Activated CD4-positive, alpha-beta T cell treated with anti-CD3 and anti-CD28 coated beads, Interleukin-2, amount 50 U/mL, for 24 hours (primary cell): ENCODE measurements at places on chromosomes 5 and 9.

- DNase-seq = no peak
These were observed 89.5 kb downstream of the EPB41L4A start for GRCh38 chr5:112329419-112330090.

- no peak for DNase-seq
These were observed 339.2 kb downstream of the ARL15 start for GRCh38 chr5:53971131-53971530.

- DNase-seq = no peak
These were observed 128.8 kb upstream of the FBXL7 start for GRCh38 chr5:15371184-15371583.

- no peak for DNase-seq
These were observed 49.8 kb downstream of the FEM1C start for GRCh38 chr5:115494570-115495289.

DNA sequence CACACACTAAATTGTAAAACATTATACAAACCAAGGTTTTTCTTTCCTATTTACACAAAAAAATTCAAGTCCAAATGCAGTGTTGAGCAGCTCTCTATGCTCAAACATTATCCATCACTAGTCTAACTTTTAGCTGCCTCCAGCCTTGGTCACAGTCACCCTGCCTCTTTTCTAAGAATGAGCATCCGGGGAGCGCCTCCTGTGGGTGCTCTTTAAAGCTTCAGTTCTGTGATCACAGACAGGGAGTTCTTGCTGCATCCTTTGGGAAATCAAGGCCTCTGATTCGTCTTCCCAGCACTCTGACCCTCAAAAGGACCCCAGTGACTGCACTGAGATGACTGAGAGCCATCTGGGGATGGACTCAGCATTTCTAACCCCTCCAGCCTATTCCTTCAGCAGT is 289.6 kb downstream of the SEC61B start:
- no peak for DNase-seq

GRCh38 chr5:880816-881550 is 11.6 kb downstream of the BRD9 start:
- DNase-seq = no peak

- no peak for DNase-seq
These were observed 292.9 kb downstream of the MED10 start for GRCh38 chr5:6085341-6085860.

GRCh38 chr5:75611311-75612225 is at the start of gene ANKDD1B:
ANKDD1B (plus strand) TSS chr5:75611453; CDS start chr5:75611635, 182 bp downstream.
- DNase-seq = no peak

DNA sequence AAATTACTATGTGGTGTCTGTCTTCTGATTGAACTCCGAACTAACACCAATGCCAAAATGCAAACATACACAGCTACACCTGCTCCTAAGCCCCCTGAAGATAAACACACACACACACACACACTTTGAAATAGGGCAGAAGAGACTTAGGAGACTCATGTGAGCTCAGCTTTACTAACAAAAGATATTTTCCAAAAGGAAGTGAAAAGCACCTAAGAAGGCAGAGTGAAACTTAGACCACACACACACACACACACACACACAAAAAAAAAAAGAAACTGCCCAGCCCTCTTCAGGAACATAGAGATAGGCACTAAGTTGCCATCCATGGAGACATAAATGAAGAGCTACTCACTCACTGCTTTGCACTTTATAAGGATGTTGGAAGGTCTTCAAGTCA is 45.2 kb upstream of the APC start:
- no peak for DNase-seq

- DNase-seq = no peak
These were observed 27.3 kb downstream of the SARDH start for GRCh38 chr9:133710661-133711427.
